Muscle of back (tissue), 13 donors: ENCODE measurements at places on chromosomes 1 and 21.

- DNase-seq: no peak
These were observed 1.4 kb downstream of the PSEN2 start for GRCh38 chr1:226871636-226872327.

DNA sequence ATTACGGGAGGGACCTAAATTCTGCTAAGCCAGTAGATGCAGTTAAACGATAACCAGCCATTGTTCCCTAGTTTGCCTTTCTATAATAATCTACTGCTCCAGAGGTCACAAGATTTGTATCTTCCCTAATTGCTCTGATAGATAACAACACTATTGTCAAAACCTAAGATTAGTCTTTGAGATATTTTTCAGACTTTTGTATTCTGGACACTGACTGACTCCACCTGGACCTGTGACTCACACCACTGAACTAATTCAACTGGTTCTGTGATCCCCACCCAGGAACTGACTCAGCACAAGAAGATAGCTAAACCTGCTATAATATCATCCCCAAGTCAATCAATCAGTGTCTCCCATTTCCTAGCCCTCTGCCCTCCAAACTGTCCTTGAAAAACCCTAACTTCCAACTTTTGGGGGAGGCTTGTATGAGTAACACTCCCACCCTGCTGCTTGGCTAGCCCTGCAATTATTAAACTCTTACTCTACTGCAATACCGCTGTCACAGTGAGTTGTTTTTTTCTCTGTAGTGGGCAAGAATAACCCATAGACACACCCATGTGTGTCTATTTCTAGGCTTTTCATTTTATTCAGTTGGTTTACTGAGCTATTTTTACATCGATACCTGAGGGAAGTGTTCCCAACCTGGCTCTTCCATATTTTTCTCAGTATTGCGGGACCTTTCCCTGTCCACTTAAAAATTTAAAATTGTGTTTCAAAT, 11.2 kb downstream of the KIFAP3 start:
- DNase-seq: no peak

DNA sequence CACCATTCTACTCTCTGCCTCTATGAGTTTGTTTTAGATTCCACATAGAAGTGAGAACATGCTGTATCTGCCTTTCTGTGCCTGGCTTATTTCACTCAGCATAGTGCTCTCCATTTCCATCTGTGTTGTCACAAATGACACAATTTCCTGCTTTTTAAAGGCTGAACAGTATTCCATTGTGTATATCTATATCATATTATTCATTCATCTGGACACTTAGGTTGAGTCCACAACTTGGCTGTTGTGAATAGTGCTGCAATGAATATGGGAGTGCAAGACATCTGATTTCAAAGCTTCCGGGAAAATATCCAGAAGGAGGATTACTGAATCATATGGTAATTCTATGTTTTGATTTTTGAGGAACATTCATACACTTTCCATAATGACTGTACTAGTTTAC, 20.1 kb upstream of the DONSON start:
- DNase-seq: no peak

- DNase-seq: no peak
These were observed 4.0 kb downstream of the FGR start for GRCh38 chr1:27630859-27631491.
